ENCODE measurements at places on chromosomes 5 and 9.

- no peak for DNase-seq
These were observed 40.3 kb downstream of the NUP188 start for GRCh38 chr9:128987805-128988204.

- DNase-seq, result peak; percentile 45
These were observed 404.0 kb downstream of the EBF1 start for GRCh38 chr5:158695595-158696330.

GRCh38 chr9:120616966-120617935, 37.3 kb upstream of the CDK5RAP2 start:
- DNase-seq, result no peak

- DNase-seq, result no peak
These were observed 1034.4 kb downstream of the CDH9 start for GRCh38 chr5:26003966-26004365.

DNA sequence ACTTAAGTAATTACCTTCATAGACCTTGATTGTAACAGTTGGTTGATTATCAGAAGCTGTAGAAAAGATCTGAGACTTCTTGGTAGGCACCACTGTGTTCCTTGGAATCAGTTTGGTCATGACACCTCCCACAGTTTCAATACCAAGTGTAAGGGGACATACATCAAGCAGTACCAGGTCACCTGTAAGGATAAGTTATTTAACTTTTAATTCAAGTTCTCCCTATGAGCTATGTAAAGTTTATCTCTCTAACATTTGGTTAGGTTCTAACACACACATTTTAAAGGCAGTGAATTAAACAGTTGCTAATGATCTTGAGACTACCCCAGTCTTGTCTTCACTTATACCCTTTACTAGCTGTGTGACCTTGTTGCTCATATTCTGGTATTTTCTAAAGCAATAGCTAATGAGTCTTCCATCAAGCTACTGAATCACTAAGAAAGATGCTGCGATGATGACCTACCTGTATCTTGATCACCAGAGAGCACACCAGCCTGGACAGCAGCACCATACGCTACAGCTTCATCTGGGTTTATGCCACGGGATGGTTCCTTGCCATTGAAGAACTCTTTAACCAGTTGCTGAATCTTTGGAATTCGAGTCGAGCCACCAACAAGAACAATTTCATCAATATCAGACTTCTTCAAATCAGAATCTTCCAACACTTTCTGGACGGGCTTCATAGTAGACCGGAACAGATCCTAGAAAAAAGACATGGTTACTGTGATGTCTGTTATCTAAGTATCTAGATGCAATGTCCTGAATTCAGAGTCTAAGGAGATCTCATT, 2.8 kb downstream of the HSPA5 start:
- no peak for DNase-seq

DNA sequence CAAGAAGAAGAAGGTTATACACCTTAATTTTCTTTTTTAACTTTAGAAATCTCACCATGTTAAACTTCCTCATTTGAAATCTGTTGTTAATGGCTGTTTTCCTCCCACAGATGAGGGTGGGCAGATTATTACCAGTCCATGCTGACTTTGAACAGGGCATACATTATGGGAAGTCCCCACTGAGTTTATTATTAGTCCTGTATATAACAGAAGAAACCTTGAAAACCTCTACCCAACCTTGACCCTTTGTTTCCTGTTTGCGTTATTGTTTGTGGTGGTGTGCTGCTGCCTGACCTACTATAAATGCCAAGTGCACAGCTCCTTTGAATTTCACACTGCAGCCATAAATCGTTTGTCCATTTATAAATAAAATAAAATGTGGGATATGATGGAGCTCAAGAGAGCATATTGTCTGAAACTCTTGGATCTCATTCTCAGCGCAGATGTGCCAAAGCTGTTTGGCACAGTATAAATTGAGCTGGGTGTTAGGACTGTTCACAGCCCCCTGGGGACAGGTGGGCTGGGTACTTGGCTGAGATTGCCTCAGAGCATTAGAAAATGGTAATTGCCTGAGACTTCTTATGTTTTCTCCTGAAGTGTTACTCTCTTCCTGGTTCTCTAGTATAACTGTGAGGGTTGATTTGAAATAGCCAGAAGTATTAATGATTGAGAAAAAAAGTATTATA, 139.6 kb downstream of the SPATA31D1 start:
- no peak for DNase-seq

DNA sequence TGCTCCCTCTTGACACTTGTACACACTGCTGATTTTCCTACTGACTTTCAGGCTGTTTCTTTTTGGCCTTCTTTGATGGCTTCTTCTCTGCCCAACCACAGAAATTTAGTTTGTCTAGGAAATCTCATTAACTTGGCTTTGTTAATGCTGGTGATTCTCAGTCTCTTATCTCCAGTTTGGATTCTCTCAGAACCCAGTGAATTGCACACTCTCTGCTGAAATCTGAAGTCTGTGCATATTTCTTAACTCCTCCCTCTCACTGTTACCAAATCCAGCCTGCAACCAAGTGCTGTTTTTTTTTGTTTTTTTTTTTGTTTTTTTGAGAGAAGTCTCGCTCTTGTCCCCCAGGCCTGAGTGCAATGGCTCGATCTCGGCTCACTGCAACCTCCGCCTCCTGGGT, 117.2 kb downstream of the CDC42SE2 start:
- DNase-seq, result no peak

- no peak for DNase-seq
These were observed 535.0 kb upstream of the CDH18 start for GRCh38 chr5:20522905-20523482.

- no peak for DNase-seq
These were observed 12.8 kb upstream of the SLC9A3 start for GRCh38 chr5:537098-537497.

Data from stimulated activated CD4-positive, alpha-beta T cell treated with anti-CD3 and anti-CD28 coated beads, Interleukin-1b, Interleukin-23, amount 100 ng/mL, for 24 hours (primary cell).